T-cell (primary cell): ENCODE measurements at places on chromosomes 11 and 22. TPM values are rescaled to one million over a fixed set of nuclear protein-coding genes. Genes with fewer than 3 reads are reported as not detected.
A peak's percentile ranks its signal among the peaks of the same experiment; 100 is the strongest.

DNA sequence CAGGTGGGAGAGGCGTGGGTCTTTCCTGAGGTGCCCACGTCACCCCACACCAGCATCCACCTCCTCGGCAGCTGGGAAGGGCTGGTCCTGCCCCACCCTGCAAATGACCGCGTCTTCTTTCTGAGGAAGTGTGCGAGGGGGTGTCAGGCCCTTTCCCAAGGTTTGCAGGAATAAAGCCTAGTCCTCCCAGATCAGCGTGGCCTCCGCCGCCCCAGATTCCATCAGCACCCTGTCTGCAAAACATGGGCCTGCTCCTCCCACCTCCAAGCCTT lies 14.4 kb upstream of the SLC39A13 start:
- no peak for DNase-seq

GRCh38 chr11:119687373-119688046 lies 41.5 kb downstream of the NECTIN1 start:
- DNase-seq = no peak

DNA sequence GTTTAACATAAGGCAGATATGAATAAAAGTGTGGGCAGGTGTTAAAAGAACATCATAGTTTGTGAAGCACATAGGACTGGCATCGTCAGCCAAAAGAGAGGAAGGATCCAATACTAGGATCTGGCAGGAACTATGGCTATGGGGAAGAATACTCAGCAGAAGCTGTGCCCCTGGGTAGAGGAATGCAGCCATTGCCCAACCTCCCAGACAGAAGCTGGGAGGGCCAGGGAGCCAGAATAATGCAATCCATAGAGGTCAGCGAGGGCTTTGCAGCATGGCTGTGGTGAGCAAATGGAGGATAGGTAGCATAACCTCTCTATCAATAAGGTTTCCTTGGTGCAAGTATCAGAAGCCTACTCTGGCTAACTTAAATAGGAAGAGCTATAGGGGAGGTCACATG lies 11.7 kb upstream of the CSTF3 start:
- DNase-seq = no peak

GRCh38 chr22:23067023-23067650 lies 3.2 kb upstream of the GNAZ start:
- DNase-seq = no peak

DNA sequence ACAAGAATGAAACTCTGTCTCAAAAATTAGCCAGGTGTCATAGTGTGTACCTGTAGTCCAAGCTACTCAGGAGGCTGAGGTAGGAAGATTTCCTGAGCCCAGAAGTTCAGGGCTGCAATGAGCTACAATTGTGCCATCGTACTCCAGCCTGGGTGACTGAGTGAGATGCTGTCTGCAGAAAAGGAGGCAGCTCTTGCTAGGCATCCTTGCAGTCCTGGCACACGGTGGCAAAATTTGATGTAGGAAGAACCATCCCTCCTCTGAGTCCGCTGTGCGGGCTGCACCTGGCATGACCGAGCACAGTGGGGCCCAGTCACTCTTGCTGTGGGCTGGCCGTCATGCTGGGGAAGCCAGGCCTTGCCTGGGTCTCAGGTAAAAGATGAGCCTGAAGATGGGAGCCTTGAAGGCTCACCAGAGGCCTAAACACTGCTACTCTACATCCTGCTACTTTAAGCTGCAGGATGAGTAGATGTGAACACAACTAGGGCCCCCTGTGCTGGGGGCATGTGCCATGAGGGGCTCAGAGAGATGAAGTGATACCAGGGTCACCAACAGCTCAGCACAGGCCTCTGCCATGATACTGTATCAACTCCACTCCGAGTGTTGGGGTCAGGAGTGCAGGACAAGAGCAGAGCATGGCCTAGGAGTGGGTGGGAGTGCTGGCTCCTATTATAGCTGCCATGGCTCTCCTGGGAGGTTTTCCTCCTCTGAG lies 18.6 kb downstream of the CDC45 start:
- DNase-seq = no peak

DNA sequence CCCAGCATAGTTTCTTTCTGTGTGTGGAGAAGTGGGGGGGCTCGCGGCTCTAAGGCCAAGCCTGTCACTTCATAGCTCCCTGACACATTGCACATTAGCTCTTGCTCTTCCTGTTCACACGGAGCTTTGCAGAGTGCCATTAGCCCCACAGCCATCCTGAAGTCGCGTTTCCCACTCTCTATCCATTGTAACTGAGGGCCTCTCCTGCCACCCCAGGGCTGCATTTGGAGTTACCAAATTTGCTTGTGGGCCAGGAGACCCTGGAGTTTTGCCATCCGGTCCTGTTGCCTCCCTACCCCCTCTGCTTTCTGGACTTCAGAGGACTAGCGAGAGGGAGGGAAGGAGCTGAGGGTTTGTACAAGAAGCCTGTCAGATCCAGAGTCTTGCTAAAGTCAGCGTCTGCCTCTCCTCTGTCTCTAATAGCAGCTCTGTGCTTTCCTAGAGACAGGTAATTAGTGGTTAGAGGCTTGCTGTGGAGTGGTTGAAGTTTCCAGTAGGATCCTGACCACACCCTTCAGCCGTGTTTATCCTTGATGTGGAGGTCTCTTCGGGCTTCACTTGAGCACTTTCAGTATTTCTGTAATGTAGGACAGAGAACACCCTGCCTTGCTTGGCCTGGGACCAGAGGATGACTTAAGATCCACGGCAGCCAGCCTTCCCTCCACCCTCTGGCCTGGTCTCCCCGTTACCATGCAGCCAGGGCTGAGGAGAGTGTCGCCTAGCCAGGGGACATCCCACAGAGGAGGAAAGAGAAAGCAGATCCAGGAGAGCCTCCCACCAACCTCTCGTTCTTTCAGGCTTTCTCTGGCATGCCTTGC lies 14.1 kb downstream of the DCPS start:
- DNase-seq = no peak

- DNase-seq = no peak
Measured at GRCh38 chr22:26972286-26972685, 314.9 kb downstream of the MIAT start.

- DNase-seq = no peak
Measured at GRCh38 chr11:28296426-28296825, 188.2 kb downstream of the METTL15 start.

DNA sequence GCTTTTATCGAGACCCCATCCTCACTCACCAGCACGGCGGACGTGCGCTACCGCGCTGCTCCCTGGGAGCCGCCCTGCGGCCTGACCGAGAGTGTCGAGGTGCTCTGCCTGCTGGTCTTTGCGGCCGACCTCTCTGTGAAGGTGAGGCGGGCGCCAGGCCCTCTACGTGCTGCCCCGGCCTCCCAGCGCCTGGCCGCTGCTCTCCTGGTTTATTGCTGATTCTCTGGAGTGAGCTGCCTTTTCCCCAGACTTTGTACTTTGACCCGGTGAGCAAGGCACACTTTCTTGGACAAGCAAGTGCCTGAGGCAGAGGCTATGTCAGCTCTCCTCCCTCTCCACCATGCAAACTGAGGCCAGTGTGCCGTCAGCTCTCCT lies 6.5 kb downstream of the TPCN2 start:
- no peak for DNase-seq

GRCh38 chr11:122656631-122657101 lies 1.1 kb downstream of the UBASH3B start:
- DNase-seq = peak; percentile 11

GRCh38 chr11:87176044-87176443 lies 138.3 kb downstream of the TMEM135 start:
- no peak for DNase-seq

The OVOL1 gene
- total RNA-seq = not detected

The CHEK1 gene
- total RNA-seq = 2.2 TPM

The LINC01488 gene
- total RNA-seq = not detected
